ENCODE measurements at places on chromosomes 4 and X. TPM values are rescaled to one million over a fixed set of nuclear protein-coding genes. Genes with fewer than 3 reads are reported as not detected.

The RAB33A gene
- polyA plus RNA-seq, result 0.70 TPM

GRCh38 chr4:129929052-129929451 lies 833.1 kb downstream of the C4orf33 start:
- DNase-seq, result no peak

The PABPC1L2B gene
- not detected for polyA plus RNA-seq

The UNC5C gene
- polyA plus RNA-seq, result 41.3 TPM

DNA sequence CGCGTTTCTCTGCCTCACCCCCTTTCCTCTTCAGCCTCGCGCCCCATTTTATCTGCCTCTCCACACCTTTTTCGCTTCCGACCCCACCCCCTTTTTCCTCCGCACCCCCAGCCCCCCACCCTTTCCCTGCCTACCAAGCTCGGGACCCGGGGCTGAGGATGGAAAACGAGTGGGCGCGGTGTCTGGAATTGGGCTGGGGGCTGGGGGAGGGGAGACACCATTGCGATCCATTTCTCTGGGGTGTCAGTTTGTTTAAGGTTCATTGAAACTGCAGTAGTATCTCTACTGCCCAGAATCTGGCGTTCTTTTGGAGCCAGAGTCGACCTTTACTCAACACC lies 707 bp downstream of the SLC9A6 start:
- no peak for DNase-seq

GRCh38 chr4:54909961-54910360 lies 215.4 kb downstream of the KDR start:
- DNase-seq, result no peak

GRCh38 chrX:477441-478012 lies 90.8 kb upstream of the PPP2R3B start:
- DNase-seq, result no peak

The COL25A1 gene
- polyA plus RNA-seq, result 20.1 TPM

The FAM47E gene
- 5.0 TPM for polyA plus RNA-seq

GRCh38 chr4:7009564-7009963 lies 33.6 kb upstream of the TADA2B start:
- no peak for DNase-seq

GRCh38 chr4:40763228-40763716 lies 13.5 kb downstream of the NSUN7 start:
- DNase-seq, result no peak

GRCh38 chr4:53510321-53510720 lies 81.0 kb downstream of the LNX1 start:
- no peak for DNase-seq

GRCh38 chr4:52840531-52841370 lies 21.4 kb upstream of the RASL11B start:
- DNase-seq, result no peak

DNA sequence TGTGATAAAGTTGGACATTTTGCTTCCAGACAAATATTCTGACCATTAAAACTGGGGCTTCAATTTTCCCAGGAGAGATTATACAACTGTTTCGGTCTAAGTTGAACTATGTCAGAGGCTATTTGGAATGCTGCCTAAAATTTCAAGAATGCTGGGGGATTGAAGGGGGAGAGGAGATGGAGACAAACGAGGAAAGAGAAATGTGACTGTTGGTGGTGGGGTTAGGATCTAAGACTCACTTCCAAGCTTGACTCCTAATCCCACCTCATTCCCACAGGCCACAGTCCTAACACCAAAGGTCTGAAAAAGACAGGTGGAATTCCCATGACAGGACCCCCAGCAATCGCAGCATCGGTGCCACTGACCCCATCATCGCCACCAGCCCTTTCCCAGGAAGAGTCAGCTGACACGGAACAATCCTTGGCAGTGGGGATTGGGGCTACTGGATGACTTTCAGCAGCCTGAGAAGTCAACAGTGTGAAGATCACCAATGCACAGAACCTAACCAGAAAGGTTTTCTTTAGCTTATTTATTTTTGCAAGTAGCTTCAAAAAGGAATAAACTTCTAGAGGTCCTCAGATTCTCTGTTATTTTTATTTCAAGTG lies 74.0 kb upstream of the PRSS48 start:
- DNase-seq, result no peak

The SHROOM2 gene
- 19.1 TPM for polyA plus RNA-seq
